Activated effector memory CD4-positive, alpha-beta T cell treated with Interleukin-2 at 50 U/mL for 16 hours (primary cell): ENCODE measurements at places on chromosomes 13 and 19.

DNA sequence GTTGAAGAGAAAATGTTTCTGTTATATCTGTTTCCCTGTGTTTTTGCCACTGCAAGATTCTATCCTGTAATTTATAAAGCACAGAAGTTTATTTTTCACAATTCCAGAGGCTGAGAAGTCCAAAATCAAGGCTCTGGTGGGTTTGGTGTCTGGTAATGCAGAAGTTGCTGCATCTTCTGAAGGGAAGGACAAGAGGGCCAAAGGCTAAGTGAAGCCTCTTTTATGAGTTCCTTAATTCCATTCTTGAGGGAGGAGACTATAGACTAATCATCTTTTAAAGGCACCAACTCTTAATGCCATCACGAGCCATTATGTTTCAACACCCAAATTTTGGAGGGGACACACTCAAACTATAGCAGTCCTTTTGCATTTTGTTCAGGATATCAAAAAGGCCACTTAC is 34.1 kb upstream of the WDFY2 start:
- no peak for DNase-seq

DNA sequence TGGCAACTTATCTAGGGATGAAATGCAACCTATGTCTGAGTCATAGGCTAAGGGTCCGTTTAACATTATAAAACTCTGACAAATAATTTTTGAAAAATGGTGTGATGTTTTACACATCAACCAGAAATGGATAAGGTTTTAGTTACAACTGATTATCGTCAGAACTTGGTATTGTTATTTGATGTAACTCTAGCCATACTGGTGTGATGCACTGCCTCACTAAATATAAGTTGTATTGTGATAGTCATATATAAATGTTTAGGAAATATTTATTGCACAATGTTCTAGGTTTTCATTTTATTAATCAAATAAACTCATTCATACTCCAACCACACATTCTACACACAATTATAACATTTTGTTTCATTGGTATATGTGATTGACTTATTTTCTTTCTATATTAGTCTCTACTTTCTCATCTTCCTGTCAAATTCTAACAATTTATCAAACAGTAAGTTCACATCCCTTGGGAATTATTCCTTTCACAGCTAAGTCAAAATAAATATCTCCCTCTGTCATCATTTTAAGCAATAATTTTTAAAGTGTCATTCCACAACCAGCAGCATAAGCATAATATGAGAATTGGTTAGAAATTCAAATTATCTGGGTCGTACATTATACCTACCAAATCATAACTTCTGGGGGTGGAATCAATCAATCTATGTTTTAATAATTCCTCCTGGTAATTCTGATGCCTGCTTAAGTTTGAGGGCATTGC is 873.9 kb downstream of the SLITRK1 start:
- DNase-seq, result no peak

- no peak for DNase-seq
These were observed 977 bp upstream of the IL17D start for GRCh38 chr13:20702530-20702914.

DNA sequence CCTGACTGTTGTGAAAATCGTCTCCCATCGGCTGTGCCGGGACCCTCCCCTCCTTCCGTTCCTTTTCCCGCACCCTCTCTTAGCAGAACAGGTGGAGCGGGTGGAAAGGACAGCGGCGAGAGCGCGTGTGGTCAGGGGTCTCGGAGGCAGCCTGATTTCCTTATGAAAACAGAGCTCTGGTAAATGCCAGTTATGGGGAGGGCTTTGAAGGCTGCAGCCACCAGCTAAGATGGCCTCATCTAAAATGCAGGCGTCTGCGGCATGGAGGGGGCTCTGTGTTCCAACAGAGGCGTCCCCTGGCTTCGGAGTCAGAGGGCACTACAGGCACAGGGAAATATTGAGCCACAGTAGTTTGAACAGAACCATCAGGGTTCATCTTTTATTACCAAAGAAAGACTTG is 93.8 kb upstream of the SOX1 start:
- no peak for DNase-seq

GRCh38 chr19:19661675-19662251 is 1.7 kb downstream of the ATP13A1 start:
- no peak for DNase-seq

- no peak for DNase-seq
These were observed 1.5 kb downstream of the KISS1R start for GRCh38 chr19:918481-919198.

- no peak for DNase-seq
These were observed 3.8 kb downstream of the PPP1R12C start for GRCh38 chr19:55113570-55114039.

- no peak for DNase-seq
These were observed 2719.4 kb downstream of the PCDH9 start for GRCh38 chr13:64510747-64511146.

GRCh38 chr19:27793128-27793643 is 1419.8 kb downstream of the UQCRFS1 start:
- DNase-seq, result peak; percentile 63

- DNase-seq, result no peak
These were observed 8.9 kb downstream of the STXBP2 start for GRCh38 chr19:7645656-7646425.

- DNase-seq, result no peak
These were observed 1.8 kb downstream of the HDGFL2 start for GRCh38 chr19:4473763-4474513.

DNA sequence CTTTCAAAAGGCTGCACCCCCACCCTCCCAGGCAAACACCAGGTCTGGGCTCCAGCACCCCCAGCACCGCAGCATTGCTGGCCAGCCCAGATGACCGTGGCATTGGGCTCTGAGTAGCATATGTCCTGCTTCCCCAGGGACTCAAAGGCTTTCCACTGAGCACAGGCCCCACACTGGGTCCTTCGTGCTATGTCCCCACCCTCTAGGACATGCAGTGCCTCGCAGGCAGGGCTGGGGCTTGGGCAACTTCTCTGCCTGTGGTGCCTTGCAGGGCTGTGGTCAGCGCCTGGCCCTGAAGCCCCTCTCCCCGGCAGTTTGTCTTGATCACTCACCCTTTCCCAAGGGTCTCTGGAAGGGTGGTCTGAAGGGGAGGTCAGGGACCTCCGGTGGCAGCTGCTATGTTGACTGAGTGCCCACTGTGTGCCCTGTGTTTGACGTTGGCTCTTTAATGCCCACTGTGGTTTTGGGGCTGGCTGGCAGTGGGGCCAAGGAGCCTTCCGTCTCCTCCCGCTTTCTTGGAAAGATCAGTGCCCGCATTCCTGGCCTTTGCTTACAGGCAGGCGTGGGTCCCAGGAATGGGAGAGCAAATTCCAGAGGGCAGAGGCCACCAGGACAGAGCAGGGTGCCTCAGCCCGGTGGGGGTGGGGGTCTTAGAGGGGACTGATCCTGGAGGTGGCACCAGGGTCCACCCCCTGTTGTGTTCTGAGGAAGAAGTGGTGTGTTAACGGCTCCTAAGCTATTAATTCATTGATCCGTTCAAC is 20.3 kb upstream of the CRTC1 start:
- no peak for DNase-seq

DNA sequence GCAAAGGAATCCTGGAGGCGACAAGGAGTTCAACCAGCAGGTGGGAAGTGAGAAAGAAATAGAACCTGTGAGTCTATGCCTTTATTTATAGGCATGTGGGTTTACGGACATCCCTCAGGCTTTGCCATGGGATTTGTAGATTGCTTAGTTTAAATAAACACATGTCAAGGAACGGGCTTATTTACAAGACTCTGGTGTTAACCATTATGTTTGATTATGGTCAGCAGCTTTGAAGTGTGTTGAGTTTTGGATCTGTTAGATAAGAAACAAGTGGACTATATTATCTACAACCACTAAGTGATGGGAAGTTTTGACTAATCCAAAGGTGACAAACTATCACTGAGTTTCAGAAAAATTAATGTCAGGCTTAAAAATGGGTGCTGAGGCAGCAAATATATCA is 143.2 kb downstream of the SLITRK5 start:
- no peak for DNase-seq

- DNase-seq, result peak; percentile 82
These were observed 12.8 kb downstream of the LTBP4 start for GRCh38 chr19:40613690-40614621.

- DNase-seq, result no peak
These were observed 186.2 kb downstream of the POSTN start for GRCh38 chr13:37412241-37412921.

DNA sequence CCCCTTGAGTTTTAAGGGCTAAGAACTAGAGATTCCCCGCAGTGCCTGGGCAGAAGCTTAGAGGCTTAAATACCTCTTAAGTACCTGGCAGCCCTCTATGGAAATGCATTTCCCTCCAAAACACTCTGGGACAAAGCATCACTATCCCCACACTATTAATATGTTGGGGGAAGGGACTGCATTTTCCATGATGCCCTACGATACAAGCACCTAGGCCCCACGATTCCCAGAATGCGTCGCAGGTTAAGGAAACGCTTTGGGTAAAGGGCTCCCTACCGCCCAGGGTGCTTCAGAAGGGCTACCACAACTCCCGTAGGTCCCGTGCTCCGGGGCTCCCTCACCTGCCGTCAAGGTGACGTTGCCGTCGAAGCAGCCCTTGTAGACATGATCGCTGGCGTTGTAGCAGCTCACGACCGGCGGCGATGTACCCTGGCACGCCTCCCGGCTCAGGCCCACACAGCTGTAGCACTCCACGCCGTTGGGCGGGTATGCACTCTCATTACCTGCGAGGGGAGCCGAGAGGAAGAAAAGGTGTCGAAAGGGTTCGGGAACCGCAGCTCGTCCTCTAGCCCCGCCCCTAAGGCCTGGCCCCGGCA is 2.5 kb downstream of the LYPD3 start:
- DNase-seq, result no peak

- DNase-seq, result no peak
These were observed 210.8 kb downstream of the DCT start for GRCh38 chr13:94268661-94269060.

DNA sequence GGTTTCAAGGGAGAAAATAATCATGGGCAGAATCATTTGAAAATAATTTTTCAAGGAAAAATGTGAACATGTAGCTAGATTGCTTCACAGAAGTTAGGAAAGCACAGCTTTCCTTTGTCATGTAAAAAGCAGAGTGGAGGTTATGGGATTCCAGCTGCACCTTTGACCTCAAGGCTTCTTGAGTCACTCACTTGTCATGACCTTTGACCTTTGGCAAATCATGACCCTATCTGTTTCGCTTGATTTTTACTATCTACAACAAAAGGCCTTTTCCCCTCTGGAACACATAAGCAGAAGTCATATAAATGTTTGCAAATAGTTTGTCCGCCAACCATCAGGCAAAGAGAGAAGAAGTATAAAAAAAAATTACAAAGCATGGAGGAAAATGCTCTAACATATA is 210.7 kb upstream of the MIR17HG start:
- no peak for DNase-seq

DNA sequence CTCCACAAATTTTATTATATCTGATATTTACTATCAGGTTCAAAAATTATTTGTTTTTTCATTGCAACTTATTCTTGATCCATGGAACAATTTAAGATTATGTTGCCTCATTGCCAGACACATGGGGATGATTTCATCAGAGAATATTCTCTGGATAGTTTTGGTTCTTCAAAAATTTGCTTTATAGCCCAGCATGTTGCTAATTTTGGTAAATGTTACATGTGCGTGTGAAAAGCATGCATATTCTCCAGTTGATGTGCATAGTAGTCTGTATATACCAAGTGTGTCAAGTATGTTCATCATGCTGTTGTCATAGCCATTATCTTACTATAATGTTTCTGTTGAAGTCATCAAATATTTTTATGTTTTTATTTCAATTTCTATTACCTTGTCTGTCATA is 122.3 kb downstream of the RFC3 start:
- no peak for DNase-seq

DNA sequence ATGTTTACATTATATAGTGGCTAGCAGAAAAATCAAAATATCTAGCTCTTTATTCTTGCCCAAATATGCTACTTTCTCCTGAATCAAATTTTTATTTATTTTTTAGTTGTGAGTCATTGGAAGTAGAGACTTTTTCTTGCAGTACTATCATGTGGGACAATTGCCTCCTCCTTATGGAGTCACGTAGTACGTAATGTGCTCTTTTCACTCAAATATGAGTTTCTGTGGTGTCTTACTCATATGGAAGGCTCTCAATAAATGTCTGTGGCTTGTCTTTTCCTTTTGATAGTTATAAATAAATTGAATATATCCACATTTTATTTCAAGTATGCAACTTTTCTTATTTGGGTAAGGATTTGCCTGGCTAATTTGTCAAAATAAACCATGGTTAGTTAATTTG is 1411.0 kb upstream of the SLC10A2 start:
- DNase-seq, result no peak

- DNase-seq, result no peak
These were observed 123.8 kb downstream of the NDFIP2 start for GRCh38 chr13:79604752-79605151.

- DNase-seq, result no peak
These were observed 1713.2 kb upstream of the SLC10A2 start for GRCh38 chr13:104779311-104779993.

DNA sequence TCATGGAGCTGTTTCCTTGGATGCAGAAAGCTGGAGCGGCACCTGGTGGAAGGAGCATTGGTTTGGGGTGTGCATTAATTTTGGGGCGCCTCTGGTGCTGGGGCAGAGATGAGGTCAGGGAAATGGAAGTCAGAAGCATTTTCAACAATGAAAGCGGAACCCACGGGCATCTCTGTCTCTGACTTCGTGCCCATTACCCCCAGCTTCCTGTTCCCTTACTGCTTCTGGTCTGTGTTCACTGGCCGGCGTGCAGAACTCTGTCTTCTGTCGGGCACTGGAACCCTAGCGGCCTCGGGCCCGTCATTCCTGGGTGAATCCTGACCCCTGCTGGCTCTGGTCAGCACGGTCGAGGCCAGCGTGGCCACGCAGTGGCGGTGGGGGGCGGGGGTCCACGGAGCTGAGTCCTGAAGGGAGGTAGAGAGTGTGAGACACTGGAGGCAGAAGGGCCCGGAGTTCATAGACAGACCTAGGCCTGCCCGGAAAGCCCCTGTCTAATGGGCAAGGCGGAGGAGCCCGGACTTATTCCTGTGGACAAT is 7.9 kb upstream of the LINGO3 start:
- DNase-seq, result no peak

GRCh38 chr13:46321494-46322225 is 65.4 kb downstream of the RUBCNL start:
- DNase-seq, result peak; percentile 56

DNA sequence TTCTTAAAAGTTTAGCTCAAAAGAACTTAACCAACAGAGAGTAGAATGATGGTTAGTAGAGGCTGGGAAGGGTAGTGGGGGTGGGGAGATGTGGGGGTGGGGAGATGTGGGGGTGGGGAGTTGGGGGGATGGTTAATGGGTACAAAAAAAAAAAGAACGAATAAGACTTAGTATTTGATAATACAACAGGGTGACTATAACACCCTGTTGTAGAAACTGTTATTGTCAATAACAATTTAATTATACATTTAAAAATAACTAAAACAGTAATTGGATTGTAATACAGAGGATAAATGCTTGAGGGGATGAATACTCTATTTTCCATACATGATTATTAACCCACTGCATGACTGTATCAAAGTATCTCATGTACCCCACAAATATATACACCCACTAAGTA is 91.1 kb downstream of the ZC3H13 start:
- no peak for DNase-seq

- DNase-seq, result no peak
These were observed 212.1 kb downstream of the KCNRG start for GRCh38 chr13:50227361-50227760.
